Activated CD8-positive, alpha-beta memory T cell treated with anti-CD3 and anti-CD28 coated beads, Interleukin-2, amount 50 U/mL, for 48 hours (primary cell): ENCODE measurements at places on chromosomes 5 and 9.

- peak; percentile 73 for DNase-seq
These were observed 833 bp downstream of the GAS1 start for GRCh38 chr9:86946201-86947145.

- no peak for DNase-seq
These were observed 73.7 kb downstream of the GADD45G start for GRCh38 chr9:89678396-89679015.

GRCh38 chr5:177605667-177606066, 5.7 kb downstream of the B4GALT7 start:
- DNase-seq: peak; percentile 39

DNA sequence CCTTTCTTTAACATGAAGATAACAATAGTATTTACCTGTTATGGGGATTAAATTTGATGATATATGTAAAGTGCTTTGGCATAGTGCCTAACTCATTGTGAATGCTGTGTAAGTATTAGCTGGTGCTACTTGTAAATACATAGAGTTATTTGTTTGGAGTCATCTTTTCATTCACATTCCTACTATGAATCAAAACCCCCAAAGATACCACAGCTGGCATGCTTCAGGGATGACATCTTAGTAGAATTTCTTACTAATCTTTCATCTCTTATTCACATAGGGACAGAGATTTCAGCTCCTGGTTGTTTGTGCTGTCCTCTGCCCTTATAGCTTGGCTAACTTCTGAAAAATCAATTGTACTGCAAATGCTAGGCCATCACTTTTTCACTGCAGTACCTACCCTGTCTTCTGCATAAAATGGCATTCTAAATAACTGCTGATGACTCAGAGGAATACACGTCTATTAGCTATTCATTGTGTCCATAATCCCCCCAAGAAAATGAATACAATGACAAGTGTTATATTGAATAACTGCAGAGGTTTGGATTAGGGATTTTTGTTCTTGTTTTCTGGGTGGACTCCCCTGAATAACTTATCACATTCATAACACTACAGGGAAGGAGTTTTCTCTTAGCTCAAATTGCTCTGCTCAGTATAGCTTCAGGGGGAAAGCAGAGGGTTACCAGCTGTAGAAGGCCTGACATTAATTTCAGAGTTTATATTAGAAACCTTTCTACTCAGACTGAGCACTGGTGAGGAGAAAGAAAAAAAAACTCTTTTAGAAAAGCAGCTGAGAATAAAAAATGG, 192.2 kb upstream of the C9orf72 start:
- DNase-seq: no peak

- DNase-seq: peak; percentile 75
These were observed 35.8 kb upstream of the LCP2 start for GRCh38 chr5:170333161-170333910.
